ENCODE measurements at places on chromosomes 3 and 15.

GRCh38 chr15:75008221-75008625 is 12.9 kb downstream of the SCAMP5 start:
- DNase-seq, result no peak

GRCh38 chr3:190497811-190498210 is 16.1 kb upstream of the IL1RAP start:
- DNase-seq, result peak; percentile 3

- no peak for DNase-seq
Observed at GRCh38 chr15:80585544-80586018, 109.5 kb upstream of the ABHD17C start.

- no peak for DNase-seq
Observed at GRCh38 chr15:20295238-20295811, 246.3 kb downstream of the GOLGA6L6 start.

- no peak for DNase-seq
Observed at GRCh38 chr3:175651716-175652115, 792.6 kb downstream of the NAALADL2 start.

- peak; percentile 77 for DNase-seq
Observed at GRCh38 chr3:16399473-16399872, 114.0 kb downstream of the RFTN1 start.

GRCh38 chr3:145849115-145849514 is 311.9 kb downstream of the PLOD2 start:
- no peak for DNase-seq

DNA sequence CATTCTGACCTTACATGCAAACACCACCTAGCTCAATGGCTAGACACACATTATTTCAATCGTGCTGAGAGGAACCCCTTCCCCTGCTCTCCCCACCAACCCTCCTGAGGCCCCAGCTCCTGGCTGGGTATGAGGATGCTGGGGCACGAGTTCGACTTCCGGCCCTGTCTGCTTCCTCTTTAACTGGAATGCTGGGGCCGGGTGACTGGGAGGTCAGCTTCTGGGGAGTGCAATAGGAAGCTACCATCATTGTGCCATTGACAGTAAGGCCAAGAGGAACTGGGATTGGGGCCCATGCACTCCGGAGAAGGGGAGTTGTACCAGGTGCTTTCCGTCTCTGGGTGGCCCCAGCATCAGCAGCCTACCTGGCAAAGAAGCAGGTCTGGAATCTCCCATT is 15.6 kb upstream of the TLE3 start:
- DNase-seq, result no peak

DNA sequence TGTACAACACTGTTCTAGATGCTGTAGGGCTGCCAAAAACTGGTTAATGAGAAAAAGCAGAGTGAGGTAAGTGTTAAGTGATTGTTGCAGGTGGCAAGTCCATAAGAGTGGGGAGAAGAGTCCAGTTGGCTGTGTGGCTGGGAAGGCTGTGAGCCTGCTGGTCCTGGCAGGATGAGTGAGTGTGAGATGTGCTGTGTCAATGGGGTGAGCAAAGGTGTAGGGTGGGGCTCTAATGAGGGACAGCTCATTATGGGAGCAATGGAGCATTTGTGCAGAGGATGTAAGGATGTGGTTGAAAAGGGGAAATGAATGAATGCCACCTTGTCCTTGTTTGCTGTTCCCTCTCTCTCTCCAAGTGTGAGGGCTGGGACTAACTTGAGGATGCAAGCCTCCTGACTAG is 145.3 kb upstream of the ROPN1 start:
- no peak for DNase-seq

DNA sequence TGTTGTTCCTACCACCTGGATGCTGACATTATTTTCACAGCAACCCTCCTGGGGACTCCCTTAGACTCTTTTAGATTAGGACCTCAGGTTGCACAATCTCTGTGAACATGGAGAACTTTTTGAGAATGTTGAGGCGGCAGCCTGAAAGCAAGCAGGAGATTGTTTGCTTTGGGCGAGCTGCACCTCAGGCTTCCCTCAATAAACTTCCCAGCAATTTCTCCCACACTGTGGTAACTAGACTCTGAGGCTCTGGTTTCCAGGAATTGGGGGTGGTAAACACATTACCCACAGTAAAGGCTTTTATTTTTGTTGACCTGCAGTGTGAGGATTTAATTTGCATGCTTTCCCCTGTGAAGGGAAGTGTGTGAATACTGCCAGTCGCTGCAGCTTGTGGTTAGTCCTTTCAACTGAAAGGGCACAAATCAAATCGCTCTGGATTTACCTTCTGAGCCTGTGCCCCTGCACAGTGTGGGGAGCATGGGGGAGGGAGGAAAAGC is 35.2 kb upstream of the SIAH2 start:
- DNase-seq, result peak; percentile 12

- no peak for DNase-seq
Observed at GRCh38 chr15:33215941-33216872, 21.7 kb upstream of the FMN1 start.

DNA sequence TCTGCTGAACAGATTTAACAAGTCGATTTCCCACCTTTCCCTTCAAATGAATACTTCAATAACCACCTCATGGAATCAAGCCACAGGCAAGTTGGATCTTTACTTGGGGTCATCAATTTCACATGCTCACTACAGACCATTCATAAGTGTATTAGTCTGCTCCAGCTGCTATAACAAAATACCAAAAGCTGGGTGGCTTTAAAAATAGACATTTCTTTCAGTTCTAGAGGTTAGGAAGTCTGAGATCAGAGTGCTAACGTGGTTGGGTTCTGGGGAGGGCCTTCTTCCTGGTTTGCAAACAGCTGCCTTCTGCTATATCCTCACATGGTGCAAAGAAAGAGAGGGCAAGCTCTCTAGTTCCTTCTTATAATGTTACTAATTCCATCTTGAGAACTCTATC is 5.1 kb downstream of the GPR176 start:
- DNase-seq, result no peak

GRCh38 chr15:69561071-69561784 is 108.6 kb downstream of the RPLP1 start:
- DNase-seq, result no peak
